CD4-positive, alpha-beta T cell treated with Interleukin-15 for 1 hour (primary cell): ENCODE measurements at places on chromosomes 13 and 19.

DNA sequence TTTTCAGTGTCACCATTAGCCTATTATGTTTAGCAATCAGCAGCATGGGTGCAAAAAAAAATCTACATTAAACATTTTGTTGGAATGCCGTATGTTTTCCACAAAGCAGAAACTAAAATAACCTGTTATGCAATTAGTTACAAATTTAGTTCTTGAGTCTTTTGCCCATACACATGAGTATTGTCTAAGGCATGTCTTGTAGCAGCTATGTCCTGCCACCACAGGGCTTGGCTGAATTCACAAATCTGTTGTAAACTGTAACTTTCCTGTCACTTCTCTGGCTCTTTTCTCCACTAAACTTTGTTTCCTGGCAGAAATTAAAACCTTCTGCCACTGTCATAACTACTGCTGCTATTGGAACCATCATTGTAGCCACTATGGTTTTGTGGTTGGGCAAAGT is 277.9 kb upstream of the SPRY2 start:
- no peak for DNase-seq

DNA sequence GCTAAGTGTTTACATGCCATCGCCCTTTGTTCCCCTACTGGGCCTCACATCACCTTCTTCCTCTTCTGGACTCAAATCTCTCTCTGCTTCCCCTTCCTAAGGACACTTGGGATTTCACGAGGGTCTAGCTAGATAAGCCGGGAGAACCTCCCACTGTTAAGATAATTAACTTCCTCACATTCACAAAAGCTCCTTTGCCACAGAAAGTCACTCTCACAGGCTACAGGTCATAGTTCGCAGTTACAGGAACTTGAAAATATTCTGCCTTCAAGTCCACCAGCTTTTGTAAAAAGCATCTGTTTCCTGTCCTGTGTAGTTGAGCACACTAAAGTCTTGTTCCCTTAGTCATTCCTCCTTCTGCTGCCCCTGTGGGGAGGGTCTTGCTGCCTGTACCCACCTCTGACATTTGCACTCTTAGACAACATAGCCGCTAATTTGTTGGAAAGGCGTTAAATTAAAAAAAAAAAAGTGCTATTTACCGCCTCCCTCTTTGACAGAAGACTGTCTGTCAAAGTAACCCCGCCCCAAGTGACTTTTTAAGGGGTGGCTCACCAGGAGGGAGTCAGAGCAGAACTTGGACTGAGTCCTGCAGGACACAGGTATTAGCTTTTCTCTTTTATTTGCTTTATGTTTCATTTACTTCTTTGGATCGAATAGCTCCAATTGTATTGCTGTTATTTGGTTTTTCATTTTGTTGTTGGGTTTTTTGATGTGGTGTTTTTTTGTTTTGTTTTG is 26.8 kb upstream of the CEACAM21 start:
- DNase-seq, result peak; percentile 84

DNA sequence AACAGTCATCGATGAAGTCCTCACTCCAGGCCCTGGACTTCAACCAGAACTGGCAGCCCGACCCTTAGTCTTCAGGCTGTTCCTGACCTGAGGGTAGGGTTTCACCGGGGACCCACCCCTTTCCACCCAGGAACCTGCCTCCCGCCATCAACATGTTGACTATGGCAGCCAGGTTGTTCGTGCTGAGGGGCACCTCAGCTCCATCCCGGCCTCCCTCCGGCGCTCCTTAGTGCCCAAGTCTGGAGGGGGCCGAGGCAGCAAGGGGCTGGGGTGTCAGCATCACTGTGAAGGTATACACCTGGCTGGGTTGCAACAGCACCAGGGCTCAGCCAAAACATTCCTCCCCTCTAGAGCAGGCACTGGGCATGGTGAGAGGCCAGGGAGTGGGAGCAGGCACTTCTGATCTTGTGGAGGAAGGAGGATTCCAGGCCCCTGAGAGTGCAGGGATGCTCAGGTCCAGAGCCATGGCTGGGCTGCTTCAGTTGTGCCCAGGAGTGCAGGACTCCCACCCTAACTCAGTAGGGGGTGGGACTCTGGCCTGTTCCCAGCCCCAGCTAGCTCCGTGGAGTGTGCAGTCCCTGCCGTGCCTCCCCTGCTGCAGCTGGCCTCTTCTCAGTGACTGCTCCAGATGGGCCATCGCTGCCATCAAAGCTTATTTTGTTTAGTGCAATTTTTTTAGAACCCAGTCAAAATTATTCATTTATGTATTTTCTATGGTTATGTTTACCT is 1445.9 kb downstream of the PCDH9 start:
- no peak for DNase-seq

GRCh38 chr19:5714816-5715215 is 5.1 kb downstream of the LONP1 start:
- no peak for DNase-seq

DNA sequence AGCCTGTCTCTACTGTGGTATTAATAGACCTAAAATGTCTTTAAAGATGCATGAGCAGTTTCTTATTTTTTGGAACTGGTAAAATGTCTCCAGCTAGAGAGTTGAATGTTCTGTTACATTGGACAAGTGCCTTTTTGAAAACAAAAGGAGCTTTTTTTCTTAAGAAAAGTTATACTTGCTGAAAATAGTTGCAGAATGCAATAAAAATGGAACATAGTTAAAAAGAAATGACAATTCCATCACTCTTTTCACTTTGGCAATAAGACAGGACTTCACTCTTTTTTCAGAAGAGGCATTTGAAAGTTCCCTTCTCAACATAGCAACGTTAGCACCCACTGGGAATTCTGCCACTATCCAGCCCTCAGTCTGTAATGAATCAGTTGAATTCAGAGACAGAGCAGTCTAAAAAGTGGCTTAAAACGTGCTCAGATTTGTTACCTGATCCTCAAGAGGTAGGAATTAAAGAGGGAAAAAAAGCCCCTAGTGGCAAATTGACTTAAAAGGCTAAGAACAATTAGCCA is 10.1 kb downstream of the RGCC start:
- DNase-seq, result no peak

- DNase-seq, result no peak
Observed at GRCh38 chr13:113825841-113826240, 38.0 kb downstream of the GAS6 start.

DNA sequence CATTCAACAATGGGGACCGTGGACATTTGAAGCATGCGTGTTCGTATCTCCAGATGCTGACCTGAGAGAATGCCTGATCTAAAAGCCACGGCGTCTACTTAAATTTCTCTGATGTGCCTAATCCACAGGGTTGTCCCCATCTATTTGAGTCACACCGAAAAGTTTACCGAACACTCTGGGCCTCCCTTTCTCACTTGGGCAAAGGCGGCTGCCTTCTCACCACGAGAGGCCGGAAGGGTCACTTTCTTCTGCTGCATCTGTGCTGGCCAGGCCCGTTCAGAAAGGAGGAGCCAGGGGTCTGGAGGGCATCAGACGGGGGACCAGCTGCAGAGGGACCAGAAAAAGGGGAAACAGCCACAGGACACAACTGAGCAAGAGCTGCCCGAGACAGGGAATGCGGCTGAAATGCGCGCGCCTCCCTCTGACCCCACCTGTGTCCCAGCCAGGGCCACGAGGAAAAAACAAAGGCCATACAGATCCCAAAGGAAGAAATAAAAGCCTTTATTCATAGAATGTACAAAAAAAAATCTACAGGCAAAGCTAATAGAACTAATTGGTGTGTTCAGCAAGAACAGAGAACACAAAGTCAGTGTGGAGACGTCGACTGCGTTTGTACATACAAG is 71.3 kb upstream of the C13orf46 start:
- DNase-seq, result no peak

DNA sequence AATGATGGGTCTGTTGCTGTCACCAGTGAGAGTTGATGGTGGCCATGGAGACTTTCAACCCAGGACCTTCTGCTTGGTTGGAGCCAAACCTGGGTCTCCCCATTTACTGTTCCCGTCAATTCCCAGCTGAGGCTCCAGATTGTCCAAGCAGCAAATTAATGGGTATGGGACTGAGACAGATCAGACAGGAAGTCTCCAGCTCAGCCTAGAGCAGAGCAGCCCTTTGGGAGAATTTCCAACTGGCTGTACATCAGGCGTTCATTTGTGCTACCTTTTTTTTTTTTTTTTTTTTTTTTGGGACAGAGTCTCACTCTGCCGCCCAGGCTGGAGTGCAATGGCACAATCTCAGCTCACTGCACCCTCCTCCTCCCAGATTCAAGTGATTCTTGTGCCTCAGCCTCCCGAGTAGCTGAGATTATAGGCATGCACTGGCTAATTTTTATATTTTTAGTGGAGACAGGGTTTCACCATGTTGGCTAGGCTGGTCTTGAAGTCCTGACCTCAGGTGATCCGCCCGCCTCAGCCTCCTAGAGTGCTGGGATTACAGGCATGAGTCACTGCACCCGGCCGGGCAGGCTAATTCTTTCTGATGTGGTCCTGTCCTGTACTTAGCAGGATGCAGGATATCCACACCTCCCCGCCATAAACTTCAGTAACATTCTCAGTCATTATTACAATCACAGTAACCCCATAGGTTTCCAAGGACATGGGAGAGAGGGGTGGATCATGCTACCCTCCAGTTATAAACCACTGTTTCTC is 9.3 kb downstream of the MAP3K10 start:
- no peak for DNase-seq

GRCh38 chr19:35911790-35912189 is 3.7 kb upstream of the TYROBP start:
- no peak for DNase-seq

DNA sequence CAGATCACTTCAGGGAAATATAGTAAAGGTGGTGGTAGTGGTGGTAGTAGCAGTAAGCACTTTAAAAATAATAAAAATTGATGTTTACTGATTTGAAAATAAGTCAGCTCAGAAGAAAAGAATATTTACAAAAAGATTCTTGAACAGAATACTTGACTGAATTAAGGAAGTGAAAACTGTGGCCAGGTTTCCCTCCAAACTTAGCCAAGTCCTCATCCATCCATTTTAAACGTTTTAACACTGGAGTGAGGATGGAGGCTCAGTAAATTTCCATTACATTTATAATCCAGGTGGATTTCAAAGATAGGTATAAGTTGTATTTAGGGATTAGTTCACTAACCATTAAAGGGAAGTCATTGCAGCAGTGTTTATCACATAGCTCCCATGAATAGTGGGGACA is 221.5 kb downstream of the RGCC start:
- DNase-seq, result no peak

DNA sequence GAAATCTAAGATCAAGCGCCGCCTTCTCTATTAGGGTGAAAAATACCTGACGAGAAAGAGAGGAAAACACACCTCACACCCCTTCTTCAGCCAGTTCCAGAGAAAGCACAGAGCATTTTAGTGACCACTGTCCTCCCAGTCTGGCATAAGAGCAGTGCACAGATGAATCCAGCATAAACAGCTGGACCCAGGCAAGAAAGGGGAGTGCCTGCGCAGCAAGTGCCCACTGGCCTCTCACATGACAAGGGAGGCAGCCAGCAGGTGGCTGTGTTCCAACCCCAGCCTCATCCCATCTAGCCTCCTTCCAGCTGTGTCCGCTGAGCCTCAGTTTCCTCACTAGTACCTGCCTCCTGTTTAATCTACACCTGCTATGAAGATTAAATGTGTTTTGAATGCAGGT is 8.0 kb downstream of the MED26 start:
- DNase-seq, result no peak

DNA sequence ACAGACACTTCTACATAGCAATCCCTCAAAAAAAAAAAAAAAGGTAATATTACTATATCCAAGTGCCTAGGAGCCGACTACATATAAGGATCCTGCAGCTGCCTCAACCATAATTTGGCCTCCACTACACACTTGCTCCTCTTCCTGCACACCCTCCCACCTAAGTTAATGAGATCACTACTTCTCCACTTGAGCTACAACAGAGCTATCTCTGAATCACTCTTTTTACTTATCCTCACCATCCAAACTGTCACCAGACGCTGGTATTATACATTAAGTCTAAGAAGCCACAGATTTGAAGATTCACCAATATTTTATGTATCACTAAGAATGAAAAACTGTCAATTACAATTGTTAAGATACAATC is 8.3 kb downstream of the OBI1 start:
- DNase-seq, result no peak

- DNase-seq, result no peak
Observed at GRCh38 chr19:42068756-42069571, 1.0 kb downstream of the GRIK5 start.

DNA sequence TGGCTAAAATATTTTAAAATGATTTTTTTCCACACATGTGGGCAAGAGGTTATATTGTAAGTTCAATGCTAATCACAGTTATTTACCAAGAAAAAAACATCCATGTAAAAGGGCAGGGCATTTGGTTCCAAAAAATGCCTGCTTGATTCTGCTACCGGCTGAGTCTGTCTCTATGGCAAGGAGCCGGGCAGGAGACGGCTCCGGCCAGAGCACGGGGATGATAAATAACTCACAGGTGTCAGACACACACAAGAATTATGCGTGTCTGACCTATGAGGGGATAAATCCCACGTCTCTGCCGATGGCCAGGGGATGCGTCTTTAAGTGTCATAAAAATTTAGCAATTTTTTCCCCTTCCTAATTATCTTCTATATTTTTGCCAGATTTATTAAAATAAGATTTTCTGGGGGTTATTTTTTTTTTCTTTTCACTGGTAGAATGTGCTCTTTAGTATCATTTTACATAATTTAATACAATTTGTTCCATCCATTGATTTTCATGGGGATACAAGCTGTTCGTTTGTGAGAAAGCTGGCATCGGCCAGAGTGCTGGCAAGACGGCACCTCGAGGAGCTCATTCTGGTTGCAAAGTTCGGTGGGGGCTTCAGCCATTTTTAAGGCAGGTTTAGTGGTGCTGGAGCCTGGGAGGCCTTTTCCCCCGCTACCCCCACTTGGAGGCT is 253.9 kb downstream of the ZNF536 start:
- DNase-seq, result no peak

DNA sequence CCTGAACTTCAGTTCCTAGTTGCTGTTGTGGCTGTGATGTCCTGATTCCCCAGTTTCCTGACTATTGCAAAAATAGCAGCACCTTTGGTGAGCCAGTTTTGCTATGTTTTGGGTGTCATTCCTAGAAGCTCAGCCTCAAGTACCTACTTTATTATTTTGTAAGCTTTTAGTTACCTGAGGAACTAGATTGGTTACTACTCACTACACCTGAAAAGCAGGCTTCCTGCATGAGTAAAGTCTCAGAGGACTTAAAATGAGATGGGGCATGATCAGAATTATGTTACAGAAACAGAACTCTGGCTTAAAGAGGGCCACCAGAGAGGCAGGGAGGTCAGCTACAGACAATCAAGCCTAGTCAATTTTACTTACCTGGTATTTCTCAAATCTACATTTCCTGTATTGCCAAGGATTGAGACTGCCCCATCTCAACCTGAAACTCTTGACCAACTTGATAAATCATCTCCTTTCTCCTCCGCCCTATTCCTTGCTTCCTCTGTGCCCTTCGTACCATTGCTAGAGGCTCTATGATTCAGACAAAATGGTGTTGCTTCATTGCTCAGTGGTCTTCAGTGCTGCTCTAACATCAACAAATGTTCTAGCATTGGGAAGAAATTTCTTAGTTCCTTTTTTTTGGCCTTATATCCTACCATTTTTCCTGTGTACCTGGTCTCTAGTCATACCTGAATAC is 58.9 kb downstream of the RAP2A start:
- no peak for DNase-seq

- no peak for DNase-seq
Observed at GRCh38 chr13:112058941-112059340, 8.0 kb upstream of the SOX1 start.

- peak; percentile 93 for DNase-seq
Observed at GRCh38 chr19:49340069-49340864, 5.1 kb downstream of the CD37 start.

GRCh38 chr19:6108721-6109633 is 1.3 kb downstream of the RFX2 start:
- DNase-seq, result peak; percentile 70
